ENCODE measurements at places on chromosomes 11 and 22.

DNA sequence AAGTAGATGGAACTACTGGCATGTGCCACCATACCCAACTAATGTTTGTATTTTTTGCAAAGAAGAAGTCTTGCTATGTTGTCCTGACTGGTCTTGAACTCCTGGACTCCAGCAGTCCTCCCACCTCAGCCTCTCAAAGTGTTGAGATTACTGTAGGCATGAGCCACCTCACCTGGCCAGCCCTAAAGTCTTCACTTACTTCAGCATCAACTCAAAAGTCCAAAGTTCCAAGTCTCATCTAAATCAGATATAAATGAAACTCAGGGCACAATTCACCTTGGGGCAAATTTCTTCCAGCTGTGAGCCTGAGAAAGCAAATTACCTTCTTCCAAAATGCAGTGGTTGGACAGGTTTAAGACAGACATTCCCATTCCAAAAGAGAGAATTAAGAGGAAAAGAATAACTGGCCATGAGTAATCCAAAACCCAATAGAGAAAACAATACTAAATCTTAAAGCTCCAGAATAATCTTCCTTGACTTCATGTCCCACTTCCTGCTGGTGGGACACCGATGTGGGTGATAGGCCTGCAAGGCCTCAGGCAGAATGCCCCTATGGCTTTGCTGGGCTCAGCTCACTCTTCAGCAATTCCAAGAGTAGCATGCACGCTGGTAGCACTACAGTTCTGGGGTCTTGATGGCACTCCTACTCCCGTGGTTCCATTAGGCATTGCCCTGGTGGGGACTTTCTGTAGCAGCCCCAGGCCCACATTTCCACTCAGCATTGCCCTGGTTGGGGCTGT, 50.3 kb downstream of the TUG1 start:
- no peak for DNase-seq

- no peak for DNase-seq
These were observed 295.9 kb downstream of the MIAT start for GRCh38 chr22:26953012-26953883.

DNA sequence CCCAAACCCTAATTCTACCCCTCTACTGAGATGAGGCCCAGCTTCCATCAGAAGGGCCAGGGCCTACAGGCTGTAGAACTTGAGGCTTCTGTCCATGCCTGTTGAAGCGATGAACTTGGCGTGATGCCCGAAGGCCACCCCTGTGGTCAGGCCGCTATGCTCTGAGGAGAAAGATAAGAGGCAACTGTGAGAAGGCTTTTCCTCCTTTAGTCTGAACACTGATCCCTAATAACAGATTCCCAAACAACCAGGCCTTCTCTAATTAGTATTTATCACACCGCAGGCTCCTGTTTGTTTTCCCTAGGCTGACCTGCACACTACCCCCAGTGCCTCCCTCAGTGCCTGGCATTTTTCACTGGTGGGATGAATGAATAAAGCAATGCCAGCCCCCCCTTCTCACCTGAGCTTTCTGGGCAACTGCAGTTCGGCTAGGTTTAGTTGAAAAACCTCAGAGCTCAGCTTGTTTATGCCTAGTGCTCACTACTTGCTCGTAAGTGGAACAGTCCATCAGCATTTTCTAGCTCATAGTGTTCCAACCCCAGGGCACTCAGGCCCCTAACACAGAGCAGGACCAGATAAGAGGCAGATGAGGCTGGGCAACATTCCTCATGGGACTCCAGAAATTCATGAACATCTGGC, 15.2 kb downstream of the PRPF19 start:
- DNase-seq = no peak

- DNase-seq = no peak
These were observed 58.2 kb downstream of the RBX1 start for GRCh38 chr22:41009222-41009948.

GRCh38 chr11:72752088-72752914, at the start of gene ARAP1:
Gene ARAP1, minus strand, starts transcription at chr11:72752408. Its CDS starts 25,280 bp downstream, at chr11:72727128.
- no peak for DNase-seq

GRCh38 chr22:35614404-35614803, 2.7 kb downstream of the MB start:
- DNase-seq = no peak

DNA sequence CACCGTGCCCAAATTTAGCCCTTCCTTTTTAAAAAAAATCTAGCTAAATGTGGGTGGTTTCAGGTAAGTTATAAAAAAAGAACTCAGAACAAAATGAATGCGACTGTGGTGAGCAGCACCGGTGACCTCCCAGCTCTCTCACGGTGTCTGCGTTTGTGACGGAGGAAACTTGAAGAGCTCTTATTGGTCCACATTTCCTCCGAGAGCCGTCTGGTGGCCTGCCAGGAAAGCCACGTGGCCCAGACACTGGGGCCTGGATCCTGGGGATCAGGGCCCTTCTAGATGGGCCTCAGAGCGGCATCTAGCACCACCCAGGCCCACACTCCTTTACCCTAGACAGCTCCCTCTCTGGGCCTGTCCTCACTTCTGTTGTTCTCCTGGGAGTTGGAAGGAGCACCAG, 39.5 kb downstream of the B3GAT1 start:
- no peak for DNase-seq

DNA sequence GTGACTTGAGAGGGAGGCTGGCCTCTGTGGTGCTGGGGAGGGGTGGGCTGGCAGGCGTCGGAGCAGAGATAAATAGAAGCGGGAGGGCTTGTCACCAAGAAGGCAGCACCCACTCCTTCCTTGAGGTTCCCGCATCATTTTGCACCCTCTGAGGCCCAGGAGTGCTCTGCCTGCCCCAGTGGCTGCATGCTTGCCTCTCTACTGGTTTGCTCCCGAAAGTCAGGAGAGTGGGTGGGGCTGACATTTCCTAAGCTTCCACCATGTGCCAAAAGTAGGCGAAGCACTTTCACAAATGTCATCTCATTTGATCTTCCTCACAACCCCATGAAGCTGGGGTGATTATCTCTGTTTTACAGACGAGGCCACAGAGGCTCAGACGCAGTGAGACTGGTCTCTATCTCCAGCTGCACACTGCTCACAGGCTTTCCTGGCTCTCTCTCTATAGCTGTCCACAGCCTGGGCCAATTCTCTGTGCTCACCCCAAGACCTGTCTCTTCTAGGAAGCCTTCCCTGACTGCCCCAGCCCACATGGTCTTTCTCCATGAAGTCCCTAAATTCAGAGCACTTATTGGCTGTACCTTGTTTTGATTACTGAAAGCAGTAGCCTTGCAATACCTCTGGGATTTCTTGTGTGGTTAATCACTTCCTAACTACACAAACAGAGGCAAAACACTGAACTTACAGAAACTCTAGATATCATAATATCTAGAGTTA, 2.6 kb upstream of the UCP3 start:
- no peak for DNase-seq

DNA sequence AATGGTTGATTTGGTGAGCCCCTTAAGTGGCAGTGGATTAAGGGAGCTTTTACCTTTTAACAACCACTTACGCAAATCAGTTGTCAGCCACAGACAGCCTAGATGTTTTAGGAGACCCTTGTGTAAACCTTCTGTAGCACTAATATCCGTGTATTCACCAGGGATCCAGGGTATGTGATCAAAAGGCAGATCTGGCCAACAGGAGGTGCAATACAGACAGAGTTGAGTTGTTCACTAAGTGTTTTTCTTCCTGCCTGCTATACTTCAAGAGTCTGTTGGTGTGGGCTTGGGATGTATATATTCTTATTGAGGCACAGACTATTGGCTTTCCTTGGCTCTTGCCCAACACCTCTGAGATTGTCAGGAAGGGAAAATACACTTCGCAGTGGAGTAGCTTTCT, 175.1 kb downstream of the FAT3 start:
- DNase-seq = no peak

- DNase-seq = no peak
These were observed 92.2 kb upstream of the SORL1-AS1 start for GRCh38 chr11:121544956-121545355.

DNA sequence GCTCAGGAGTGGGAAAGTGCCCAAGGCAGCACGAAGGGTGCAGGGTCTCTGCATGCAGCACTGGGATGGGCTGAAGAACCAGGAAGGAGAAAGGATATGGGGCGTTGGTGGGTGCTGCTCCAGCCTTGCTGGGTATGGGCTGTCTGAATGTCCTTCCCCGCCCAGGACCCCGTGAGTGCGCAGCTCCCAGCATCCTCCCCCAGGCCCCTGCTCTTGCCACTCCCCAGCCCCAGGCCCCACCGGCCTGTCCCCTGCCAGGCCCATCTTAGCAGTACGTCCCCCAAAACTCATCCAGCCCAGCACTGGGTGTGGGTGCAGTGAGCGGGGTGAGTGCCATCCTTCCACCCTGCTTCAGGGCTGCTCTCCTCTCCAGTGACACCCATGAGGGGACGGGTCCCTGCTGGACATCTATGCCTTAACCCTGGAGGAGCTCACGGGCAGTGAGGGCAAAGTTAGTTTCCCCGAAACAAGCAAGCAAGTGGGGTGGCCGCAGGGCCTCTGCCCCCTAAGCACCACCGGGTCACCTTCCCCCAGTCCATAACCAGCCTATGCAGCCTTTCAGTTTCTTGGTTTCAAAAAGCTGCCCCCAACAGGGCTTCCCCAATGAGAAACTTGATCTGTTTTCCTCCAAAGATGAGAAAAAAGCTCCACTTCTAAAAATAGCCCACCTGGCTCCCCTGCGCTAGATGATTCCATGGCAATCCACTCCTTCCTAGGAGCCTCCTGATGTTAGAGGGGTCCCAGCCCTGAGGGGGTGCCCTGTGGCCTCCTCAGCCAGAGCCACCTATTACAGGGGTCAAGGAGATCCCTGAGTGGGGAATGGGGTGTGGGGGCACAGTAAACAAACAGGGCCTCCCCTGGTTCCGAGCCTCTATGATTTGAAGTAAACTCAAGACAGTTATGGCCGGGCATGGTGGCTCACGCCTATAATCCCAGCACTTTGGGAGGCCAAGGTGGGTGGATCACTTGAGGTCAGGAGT, 103.8 kb downstream of the MORC2 start:
- DNase-seq = no peak

GRCh38 chr11:44608991-44609782, 43.7 kb downstream of the CD82 start:
- no peak for DNase-seq

GRCh38 chr11:24661331-24661730, 164.5 kb downstream of the LUZP2 start:
- DNase-seq = no peak

- DNase-seq = no peak
These were observed 18.1 kb upstream of the NCAM1 start for GRCh38 chr11:112942966-112943643.

GRCh38 chr22:22425356-22425755, 83.2 kb downstream of the ZNF280B start:
- DNase-seq = no peak

GRCh38 chr11:125393331-125393730, 102.7 kb downstream of the FEZ1 start:
- no peak for DNase-seq

DNA sequence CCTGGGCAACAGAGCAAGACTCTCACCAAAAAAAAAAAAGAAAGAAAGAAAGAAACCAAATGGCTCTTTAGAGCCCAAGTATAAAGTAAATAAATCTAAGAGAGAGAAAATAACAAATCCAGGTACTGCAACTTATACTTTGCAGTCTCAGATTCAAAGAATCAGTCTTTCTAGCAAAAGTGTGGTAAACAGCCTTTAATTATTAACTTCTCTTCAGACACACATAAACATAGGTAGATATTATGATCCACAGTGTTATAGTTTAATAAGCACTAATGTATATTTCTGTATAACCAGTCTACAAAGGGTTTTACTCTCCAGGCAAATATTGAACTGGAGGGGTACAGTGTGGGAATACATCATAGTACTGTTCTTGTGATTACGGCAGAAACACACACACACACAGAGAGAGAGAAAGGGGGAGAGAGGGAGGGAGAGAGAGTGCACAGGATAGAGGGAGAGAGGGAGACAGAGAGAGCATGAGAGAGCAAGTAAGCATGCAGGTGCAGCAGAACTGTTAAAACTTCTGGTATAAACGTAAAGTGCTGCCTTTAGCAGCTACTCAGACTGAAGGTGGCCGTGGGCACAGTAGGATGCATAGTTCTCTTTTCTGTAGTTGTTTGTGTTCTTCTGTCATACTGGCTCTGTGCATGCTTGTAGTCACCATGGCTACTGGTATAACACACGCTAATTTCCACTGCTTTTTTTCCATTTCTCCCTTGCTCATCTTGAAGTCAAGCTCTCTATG, 32.3 kb downstream of the MTMR2 start:
- no peak for DNase-seq

DNA sequence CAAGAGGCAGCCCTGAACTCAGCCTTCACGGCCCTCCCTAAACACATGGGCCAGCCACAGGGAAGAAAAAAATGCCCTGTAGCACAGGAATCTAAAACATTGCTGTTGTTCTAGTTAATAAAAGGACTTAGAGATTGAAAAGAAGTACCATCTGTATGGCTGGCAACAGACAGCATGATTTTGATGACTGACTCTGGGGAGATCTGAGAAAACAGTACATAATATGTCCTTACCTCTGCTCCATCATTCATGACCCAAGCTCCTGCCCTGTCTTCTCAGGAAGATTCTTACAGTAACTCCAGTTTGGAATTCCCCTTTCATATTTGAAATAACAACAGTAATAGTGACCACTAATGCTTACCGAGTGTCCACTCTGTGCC, 244.2 kb downstream of the ETS1 start:
- no peak for DNase-seq

DNA sequence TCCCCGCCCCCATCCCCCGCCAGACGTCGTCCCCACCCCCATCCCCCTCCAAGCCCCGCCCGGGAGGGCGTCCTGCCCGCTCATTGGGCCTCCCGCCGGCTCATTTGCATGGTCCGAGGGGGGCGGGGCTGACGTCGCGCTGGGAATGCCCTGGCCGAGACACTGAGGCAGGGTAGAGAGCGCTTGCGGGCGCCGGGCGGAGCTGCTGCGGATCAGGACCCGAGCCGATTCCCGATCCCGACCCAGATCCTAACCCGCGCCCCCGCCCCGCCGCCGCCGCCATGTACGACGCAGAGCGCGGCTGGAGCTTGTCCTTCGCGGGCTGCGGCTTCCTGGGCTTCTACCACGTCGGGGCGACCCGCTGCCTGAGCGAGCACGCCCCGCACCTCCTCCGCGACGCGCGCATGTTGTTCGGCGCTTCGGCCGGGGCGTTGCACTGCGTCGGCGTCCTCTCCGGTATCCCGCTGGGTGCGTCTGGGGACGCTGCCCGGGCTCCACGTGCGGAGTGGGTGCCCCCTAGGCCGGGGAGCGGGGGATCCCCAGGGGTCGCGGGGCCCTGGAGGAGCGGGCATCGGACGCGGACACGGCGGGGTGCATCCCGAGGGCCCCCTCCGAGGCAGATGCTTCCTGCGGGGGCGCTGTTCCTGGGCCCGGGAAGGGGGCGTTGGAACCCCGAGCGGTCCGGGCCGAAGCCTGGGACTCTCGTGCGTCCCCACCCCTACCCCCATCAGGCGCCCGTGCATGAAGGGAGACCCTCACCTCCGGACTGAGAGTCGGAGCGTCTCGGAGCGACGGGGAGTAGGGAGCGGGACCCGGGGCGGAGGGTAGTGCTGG, at the start of gene PNPLA3:
Gene PNPLA3, plus strand, starts transcription at position 175 of the 834 bp plus-strand sequence. Its CDS starts 107 bp downstream, at position 282.
- peak; percentile 60 for DNase-seq

Data from brain pericyte (primary cell).